Foreskin keratinocyte (primary cell): ENCODE measurements at places on chromosomes 16 and 17. TPM values are rescaled to one million over a fixed set of nuclear protein-coding genes. Genes with fewer than 3 reads are reported as not detected.

NGFR gene
- polyA plus RNA-seq, result 0.83 and 2.9 TPM in 2 replicates

C16orf89 gene
- not detected in 2 replicates for polyA plus RNA-seq

FAM20A gene
- polyA plus RNA-seq, result not detected in 2 replicates

CA7 gene
- not detected in 2 replicates for polyA plus RNA-seq

MEFV gene
- polyA plus RNA-seq, result not detected in 2 replicates

OTOP2 gene
- not detected in 2 replicates for polyA plus RNA-seq

KRT35 gene
- polyA plus RNA-seq, result not detected in 2 replicates

GPRC5C gene
- polyA plus RNA-seq, result 12.2 and 19.2 TPM in 2 replicates

ENO3 gene
- polyA plus RNA-seq, result 2.7 and 3.2 TPM in 2 replicates

KRTAP16-1 gene
- polyA plus RNA-seq, result not detected in 2 replicates

ZKSCAN2 gene
- 0.78 and 0.84 TPM in 2 replicates for polyA plus RNA-seq

COX6A2 gene
- polyA plus RNA-seq, result not detected in 2 replicates

DNA sequence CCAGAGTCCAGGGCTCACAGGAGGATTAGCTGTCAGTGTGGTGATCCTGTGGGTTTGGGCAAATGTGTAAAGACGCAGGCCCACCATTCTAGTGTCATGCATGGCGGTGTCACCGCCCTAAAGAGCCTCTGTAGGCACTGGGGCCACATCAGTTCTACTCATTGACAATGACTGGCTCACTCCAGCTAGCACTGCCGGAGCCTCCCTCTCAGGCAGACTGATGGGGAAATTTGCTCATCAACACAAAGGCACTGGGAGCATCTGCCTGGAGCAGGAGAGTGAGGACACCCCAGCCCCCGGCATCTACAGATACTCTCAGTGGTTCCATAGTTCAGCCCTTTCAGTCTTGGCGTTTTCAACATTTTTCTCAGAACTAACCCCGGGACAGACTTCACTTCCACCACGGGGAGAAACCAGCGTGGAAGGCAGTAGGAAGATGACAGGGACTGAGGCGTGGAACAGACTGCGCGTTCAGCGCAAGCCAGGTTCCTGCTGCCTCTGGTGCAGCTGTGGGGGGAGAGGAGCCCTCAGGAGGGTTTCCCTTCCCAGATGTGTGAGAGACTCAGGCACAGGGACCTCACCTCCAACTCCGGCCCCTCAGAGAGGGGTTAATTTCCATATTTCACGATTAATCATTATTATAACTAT, 256.6 kb downstream of the RBFOX3 start:
- DNase-seq, result no peak

- no peak for DNase-seq
Measured at GRCh38 chr17:37233036-37233435, 142.7 kb upstream of the C17orf78 start.

DNA sequence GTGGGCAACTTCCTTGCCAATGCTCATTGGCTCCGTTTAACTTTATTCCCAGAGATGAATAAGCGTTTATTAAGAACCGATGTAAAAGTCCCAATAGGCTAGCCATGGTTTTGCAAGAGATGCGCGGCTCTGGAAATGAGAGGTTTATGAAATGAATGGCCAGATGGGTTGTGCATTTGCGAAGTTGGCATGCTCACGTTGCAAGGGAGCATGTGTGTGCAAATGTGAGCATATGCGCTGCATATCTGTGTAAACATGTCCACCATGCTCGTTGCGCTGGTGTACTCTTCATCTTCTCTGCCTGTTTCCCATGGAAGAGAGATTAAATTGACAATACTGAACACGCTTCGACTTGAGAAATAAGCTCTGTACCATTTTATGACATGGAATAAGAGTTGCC, 848.6 kb upstream of the RBFOX1 start:
- no peak for DNase-seq

GRCh38 chr17:19250421-19251173, 13.4 kb downstream of the EPN2 start:
- no peak for DNase-seq

DNA sequence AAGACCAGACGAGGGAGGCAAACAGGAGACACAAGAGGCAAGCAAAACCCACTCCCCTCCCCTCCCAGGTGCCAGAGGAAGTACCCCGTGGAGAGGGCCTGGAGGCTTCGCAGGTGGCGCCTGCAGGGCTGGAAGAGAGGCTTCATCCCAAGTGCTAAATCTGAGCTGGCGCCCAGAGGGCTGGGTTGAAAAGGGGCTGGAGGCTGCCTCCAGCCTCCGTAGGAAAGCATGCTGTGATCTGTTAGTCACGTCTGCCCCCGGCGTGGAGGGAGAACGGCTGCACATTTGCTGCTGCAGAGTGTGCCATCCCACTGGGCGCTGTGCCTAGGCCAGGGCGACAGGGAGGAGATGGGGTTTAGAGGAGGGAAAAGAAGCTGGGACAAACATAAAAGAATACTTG, 16.9 kb downstream of the RPH3AL start:
- DNase-seq, result no peak

DNA sequence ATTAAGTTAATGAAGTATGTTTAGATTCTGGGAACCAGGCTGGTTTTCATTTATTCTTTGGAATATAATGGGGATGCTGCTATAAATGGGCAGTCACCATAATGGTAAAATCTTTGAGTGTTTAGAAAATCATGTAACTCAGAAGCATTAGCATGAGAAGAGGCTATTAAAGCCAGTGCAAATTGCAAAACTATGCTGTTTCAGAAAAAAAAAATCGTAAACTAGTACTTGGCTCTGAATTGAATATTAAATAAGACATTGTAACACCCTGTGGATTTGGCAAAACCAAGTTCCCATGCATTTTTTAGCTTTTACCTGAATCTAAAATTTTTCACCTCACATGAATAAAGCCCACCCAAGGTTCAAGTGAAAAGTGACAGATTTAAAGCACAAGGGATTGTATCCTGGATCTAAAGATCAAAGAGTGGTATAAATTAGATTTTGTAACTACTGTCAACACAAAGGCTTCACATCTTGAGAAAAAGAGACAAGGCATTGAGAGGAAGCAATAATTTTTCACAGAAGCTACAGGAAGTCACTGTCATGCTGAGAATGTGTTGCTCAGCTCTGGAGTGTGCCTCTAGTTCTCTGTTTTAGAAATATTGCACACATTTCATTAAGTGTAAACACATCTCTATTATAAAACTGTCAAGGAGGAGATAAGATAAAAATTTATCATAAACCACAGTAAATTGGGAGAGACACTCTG, 142.2 kb downstream of the ABCA8 start:
- no peak for DNase-seq

- DNase-seq, result no peak
Measured at GRCh38 chr17:57373048-57373447, 116.7 kb downstream of the MSI2 start.

DNA sequence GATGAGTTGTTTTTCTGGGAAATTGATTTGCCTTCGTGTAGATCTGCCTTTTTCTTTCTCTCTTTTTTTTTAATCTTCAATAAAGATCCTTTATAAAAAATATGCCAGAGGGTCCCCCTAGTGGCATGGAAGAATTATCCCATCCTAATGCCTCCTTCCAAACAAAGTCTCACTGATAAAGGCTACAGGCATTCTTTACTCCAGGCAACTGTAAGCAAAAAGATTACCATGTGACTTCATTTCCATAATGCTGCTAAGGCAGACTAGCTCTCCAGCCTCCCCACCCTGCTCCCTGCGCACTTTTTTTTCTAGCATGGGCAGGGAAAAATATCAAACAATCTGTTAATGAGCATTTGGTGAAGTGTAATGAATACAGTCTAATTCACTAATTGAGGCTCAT, 220.2 kb upstream of the CDH8 start:
- DNase-seq, result peak; percentile 52

- DNase-seq, result no peak
Measured at GRCh38 chr16:88420496-88420895, 32.6 kb upstream of the ZFPM1 start.

DNA sequence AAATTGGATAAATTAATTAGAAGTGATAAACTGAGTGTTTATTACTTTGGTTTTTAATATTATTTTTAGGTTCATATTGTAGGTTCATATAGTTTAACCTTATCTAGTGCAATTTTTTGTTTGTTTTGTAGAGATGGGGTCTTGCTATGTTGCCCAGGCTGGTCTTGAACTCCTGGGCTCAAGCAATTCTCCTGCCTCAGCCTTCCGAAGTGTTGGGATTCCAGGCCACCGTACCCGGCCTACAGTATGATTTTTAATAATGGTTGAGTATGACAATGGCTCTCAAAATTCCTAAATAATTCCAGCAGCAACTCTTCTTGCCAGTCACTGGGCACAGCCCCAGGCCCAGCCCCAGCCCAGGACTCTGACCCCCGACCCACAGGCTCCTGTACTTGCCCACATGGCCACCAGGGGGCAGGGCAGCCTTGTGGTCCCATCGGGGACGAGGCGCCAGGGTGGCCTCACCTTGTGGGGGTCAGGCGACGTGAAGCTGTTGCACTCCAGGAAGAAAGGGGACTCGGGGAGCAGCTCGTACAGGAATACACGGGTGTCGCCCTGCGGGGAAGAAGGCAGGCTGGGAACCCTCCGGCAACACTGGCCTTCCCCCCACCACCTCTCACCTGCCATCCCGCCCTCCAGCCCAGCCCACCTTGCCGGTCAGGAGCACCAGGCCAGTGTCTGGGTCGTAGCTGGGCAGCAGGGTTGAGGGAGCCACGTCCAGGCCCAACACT, 7.9 kb upstream of the PAM16 start:
- no peak for DNase-seq

- DNase-seq, result peak; percentile 97
Measured at GRCh38 chr16:27318392-27319256, 4.8 kb downstream of the IL4R start.

DNA sequence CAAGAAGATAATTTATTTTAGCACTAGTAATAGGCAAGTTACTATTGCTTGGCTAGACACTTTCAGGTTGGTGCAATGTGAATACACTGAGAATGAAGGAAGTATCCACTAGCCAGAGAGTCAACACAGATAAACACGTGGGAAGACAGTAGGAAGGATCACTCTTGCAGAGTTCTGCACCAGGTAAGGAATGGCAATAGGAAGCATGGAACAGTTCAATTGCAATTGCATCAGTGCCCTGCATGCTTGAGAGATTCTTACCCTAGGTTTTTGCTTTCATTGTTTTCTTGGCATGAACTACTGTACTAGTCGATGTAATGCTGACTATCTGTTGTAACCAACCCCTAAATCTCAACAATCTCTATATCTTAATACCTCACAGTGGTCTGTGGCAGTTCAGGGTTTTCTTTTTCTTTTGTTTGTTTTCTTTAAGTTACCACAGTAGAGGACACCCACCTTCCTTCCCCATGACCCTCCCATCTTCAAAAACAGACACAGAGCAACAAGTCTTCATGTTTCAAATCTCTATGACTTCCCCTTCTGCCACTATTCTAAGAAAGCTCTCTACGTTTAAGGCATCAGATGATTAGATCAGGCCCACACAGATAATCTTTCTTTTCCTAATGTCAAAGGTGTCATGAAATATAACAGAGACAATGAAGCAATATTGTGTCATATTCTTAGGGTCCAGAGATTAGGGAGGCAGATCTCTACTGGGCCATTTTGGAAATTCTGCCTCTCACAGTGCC, 18.1 kb upstream of the ABCA8 start:
- no peak for DNase-seq

- no peak for DNase-seq
Measured at GRCh38 chr17:72143245-72143644, 22.4 kb downstream of the SOX9 start.

DNA sequence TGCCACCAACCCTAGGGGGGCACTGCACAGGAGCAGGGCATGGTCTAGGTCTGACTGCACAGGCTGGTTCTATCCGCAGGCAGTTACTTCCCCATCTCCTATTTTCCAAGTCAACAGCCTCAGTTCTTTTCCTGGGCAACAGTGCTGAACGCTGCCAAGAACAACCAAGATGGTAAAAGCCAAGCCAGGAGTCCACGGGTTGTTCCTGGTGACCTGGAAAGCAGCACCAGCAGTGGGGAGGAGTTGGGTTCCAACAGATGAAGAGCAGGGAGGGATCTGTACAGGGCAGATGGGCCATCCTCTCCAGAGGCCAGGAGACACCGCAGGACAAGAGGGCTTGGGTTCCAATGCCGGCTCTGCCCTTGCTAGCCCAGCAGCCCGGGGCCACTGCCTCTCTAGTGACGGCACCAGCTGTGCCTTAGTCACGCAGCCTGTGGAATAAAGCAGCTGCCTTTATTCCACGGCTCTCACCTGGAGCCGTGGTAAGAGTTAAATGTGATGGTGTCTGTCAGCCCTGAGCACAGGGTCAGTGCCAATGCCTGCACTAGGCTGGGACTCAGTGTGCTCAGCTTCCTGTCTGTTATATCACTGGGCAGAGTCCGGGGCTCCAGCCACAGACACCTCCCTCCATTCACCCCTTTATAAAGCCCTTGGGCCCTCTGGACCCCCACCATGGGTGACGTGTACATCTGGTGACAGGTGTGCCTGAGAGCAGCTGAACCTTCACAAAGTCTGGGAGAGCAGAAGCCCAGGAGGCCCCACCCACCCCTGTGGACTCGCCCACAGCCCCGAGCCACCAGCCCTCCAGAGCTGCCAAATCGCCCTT, 44.9 kb downstream of the MARF1 start:
- DNase-seq, result no peak

DNA sequence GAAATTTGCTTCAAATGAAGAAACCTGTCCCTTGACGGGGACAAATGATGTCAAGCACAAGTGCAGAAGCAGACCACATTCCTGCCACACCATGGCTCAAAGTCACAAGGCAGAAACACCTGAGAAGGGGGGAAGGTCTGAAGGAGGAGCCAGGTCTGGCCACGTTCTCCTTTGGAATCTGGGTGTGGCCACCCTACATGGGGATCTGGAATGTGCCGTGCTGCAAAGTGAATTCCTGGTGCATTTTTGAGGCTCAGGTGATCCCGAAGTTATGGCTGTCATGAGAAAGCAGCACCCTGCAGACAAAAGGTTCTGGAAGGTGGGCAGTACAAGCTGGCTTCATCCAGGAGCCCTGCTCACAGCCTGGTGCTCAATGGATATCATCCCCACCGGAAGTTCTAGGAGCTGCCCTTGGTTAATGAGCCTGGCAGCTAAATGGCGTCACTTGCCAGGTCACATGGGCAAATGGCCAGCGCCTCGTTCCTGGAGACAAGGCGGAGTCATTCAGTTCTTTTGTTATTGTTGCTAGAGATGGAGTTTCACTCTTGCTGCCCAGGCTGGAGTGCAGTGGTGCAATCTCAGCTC, 20.1 kb upstream of the ADCY9 start:
- DNase-seq, result peak; percentile 93

GRCh38 chr16:83392743-83393142, 415.0 kb upstream of the HSBP1 start:
- no peak for DNase-seq

GRCh38 chr17:31357839-31358394, 33.6 kb upstream of the RAB11FIP4 start:
- no peak for DNase-seq

GRCh38 chr16:86622700-86623615, 44.6 kb downstream of the FOXL1 start:
- no peak for DNase-seq

DNA sequence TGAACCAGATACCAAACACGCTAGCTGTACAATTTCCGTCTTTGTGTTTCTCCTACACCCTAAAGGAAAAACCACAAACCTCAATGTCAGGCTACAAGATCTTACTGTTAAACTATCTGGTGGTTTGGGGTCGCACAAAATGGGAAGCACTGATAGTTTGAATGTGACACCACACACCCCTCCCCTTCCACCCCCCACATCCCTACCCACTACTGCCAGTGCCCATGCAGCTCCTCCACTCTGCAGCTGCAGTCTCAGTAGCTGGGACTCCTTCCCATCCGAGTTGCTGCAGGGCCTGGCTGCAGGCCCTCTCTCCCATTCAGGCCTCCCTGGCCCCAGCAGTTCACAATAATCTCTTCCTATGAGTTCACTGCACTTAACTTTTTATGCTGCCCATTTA, 18.4 kb downstream of the TRAP1 start:
- no peak for DNase-seq
